ENCODE measurements at places on chromosomes 7 and 10. TPM values are rescaled to one million over a fixed set of nuclear protein-coding genes. Genes with fewer than 3 reads are reported as not detected.

DNA sequence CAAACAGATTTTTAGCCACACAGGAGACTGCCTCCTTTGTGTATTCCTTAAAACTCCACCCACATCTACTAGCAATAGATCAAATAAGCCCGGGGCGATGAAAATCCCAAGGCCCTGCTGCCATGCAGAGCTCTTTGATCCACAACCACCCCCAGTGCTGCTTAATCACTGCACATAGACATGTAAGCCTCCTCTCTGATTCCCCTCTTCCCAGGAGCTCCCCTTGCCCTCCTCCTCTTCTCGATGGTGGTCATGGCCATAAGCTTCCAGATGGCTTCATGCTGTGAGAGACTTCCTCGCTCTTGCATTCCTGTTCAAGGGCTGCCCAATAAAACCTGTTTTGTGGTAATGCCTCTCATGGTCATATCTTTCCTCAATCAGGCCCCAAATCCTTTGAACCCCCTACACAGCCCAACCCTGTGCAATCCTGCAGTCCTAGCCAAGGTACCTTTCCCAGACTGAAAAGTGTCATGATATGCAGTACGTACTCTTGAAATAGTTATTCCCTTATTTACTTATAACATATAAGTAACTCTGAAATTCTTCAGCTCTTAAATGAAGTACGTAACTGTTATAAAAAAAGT lies 158.5 kb downstream of the CACNA2D1 start:
- ATAC-seq, result no peak

The GPR37 gene
- total RNA-seq, result 12.0 TPM

The CCDC146 gene
- total RNA-seq, result 11.5 TPM

The AKR1D1 gene
- total RNA-seq, result not detected

The LRMDA gene
- total RNA-seq, result 20.1 TPM

The HOXA10 gene
- not detected for total RNA-seq

GRCh38 chr7:97020601-97020995 lies 4.0 kb downstream of the DLX5 start:
- no peak for ATAC-seq

- ATAC-seq, result no peak
Observed at GRCh38 chr10:130933008-130933390, 378.5 kb downstream of the TCERG1L start.

DNA sequence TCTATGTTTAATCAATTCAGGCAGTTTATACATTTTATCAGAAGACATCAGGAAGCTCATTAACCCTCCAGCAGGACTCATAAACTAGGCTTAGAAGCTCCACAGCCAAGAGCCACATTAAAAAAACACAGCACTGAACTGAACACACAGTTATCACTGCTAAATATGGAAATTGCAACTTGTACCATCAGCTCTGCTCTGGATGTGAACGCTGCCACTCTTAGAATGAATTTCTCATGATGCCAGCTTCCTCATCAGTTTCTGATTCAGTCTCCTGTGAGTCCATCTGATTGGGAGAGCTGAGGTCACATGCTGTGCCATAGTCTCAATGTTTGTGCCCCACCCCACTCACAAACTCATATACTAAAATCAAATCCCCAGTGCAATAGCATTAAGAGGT lies 17.1 kb upstream of the ING3 start:
- no peak for ATAC-seq

GRCh38 chr7:28107960-28108359 lies 72.6 kb downstream of the JAZF1 start:
- ATAC-seq, result no peak

The HABP2 gene
- not detected for total RNA-seq

- ATAC-seq, result no peak
Observed at GRCh38 chr10:88149906-88150305, 286.5 kb downstream of the PTEN start.

GRCh38 chr7:96869538-96869937 lies 135.8 kb upstream of the DLX6 start:
- no peak for ATAC-seq

The DLX6 gene
- total RNA-seq, result not detected

- no peak for ATAC-seq
Observed at GRCh38 chr10:132138133-132138532, 48.6 kb upstream of the DPYSL4 start.

- no peak for ATAC-seq
Observed at GRCh38 chr7:21916629-21917028, 29.1 kb downstream of the CDCA7L start.

The CAMK2B gene
- 1.5 TPM for total RNA-seq

The LIPK gene
- total RNA-seq, result not detected

- no peak for ATAC-seq
Observed at GRCh38 chr7:154390961-154391360, 338.8 kb downstream of the DPP6 start.

DNA sequence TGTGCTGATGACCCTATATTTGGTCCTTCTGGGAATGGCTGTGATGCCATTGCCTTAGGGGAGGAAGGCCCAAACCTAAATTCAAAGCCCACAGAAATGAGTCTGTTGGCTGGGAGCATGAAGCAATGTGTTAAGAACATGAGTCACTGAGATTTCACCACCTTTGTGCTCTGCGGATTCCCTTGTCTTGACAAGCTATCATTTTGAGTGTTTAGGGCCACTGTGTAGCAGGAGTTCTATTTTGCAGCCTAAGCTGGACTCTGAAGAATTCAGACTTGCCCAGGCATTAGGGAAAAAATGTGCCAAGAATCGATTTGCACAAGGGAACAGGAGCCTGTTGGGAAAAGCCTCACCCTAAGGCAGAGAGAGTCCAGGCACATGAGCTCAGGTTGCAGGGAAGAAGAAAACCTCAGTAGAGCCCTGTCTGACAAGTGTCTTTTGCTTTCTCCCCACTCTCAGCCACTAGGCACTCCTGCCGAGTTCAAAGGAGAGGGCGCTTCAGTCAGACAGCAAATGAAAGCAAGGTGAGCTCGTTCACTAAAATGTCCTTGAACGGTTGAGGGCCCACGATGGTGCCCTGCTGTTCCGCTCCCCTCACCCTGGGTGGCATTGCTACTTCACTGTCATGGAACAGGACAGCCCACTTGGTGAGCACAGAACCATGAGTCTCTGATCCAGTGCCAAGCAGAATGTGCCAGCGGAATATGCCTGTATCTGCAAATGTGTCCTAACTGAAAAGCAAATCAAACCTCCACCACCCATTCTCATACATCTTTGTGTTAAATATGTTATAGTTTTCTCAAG lies 93.6 kb downstream of the PRLHR start:
- ATAC-seq, result no peak

The RET gene
- 2.2 TPM for total RNA-seq

DNA sequence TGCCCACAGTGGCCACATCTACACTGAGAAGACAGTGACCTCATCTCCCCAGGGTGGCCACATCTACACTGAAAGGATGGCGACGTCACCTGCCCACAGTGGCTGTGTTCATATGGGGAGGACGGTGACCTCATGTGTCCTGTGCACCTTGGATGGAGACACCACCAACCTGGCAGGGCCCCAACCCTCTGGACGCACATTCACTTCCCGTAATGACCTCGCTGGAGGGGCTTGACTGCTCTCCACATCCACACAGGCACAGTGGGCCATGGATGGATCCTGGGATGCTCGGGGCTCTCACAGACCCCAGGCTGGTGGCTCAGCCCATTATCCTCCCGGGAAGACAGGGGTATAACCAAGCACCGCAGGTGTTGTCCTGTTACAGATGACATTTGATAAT lies 69.7 kb upstream of the BTBD16 start:
- ATAC-seq, result no peak

The TDRD1 gene
- total RNA-seq, result not detected

DNA sequence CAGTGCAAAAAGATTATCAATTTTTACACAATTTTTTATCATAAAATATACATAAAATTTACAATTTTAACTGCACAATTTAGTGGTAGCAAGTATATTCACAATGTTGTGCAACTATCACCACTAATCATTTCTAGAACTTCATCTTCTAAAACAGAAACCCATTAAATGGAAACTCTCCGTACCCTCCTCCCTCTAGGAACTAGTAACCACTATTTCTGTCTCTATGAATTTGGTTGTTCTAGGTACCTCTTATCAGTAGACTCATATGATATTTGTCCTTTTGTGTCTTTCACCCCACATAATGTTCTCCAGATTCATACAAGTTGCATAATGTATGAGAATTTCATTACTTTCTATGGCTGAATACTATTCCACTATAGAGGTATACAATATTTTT lies 73.5 kb downstream of the HERC4 start:
- no peak for ATAC-seq

DNA sequence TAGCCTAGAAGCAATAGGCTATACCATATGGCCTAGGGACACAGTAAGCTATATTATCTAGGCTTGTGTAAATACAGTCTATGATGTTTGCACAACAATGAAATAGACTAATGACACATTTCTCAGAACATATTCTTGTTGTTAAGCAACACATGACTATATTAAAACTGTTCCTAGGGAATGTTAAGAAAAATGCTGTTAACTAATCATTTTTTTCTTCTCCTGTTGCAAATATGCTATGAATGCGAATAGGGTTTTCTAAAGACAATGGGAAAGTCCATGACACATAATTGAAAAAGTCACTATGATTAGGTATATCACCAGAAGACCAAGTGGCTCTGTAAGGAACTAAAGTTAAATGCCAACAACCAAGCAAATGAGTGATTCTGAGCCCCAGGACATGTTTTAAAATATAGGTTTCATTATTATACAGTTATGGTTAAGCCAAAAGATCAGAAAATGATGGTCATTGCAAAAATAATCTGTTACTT lies 454.0 kb upstream of the SORCS1 start:
- ATAC-seq, result no peak

- no peak for ATAC-seq
Observed at GRCh38 chr10:4511509-4511908, 314.5 kb upstream of the AKR1E2 start.

GRCh38 chr10:44929356-44930255 lies 18.5 kb downstream of the TMEM72 start:
- no peak for ATAC-seq

The ADCY1 gene
- total RNA-seq, result 0.62 TPM

The CPA2 gene
- not detected for total RNA-seq

DNA sequence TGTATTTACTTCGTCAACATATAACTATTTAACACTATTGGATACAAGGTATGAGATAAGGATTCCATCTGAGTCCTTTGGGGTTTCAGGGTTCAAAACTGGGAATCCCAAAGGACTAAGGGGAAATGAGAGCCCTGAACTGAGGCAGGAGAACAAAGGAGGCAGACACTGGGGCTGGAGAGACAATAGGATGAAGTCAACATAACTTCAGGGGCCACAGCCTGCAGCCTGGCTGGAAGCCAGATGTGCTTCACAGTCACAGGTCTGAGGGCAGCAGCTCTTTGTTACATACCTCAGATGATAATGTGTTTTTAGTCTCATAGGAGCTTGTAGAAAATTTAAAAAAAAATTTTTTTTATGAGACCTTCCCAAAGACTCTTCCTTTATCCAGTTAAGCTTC lies 73.3 kb downstream of the NRF1 start:
- no peak for ATAC-seq

The FAM25G gene
- not detected for total RNA-seq
